ENCODE measurements at places on chromosomes 3 and 15. TPM values are rescaled to one million over a fixed set of nuclear protein-coding genes. Genes with fewer than 3 reads are reported as not detected.

- no peak for DNase-seq
Measured at GRCh38 chr3:115139072-115139471, 8.0 kb downstream of the ZBTB20 start.

- DNase-seq, result no peak
Measured at GRCh38 chr3:43289401-43289800, 3.1 kb downstream of the SNRK start.

DNA sequence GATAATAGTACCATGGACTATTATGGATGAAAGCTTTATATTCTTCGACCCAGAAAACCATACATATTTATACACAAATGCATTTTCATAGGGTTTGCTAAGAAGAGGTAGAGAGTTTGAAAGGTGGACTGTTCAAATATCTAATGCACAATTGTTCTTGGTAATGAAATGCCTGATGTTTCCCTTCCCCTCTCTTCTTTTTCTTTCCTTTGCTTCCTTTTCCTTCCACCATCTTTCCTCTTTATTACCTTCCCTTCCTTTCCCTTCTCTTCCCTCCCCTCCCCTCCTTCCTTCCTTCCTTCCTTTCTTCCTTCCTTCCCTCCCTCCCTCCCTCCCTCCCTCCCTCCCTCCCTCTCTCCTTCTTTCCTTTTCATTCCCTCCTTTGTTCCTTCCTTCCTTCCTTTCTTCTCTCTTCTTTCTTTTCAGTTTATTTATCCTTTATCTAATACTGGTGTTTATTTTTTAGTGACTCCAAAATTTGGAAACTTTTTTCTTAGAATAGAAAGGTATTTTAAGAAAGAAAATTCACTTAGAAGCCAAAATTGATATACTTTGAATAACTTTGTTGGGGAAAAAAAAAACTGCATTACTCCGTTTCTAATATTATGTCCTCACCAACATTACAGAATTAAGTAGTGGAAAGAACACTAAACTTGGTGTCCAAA, 22.7 kb upstream of the PYDC2 start:
- no peak for DNase-seq

- no peak for DNase-seq
Measured at GRCh38 chr3:195291121-195291520, 20.2 kb upstream of the XXYLT1 start.

DNA sequence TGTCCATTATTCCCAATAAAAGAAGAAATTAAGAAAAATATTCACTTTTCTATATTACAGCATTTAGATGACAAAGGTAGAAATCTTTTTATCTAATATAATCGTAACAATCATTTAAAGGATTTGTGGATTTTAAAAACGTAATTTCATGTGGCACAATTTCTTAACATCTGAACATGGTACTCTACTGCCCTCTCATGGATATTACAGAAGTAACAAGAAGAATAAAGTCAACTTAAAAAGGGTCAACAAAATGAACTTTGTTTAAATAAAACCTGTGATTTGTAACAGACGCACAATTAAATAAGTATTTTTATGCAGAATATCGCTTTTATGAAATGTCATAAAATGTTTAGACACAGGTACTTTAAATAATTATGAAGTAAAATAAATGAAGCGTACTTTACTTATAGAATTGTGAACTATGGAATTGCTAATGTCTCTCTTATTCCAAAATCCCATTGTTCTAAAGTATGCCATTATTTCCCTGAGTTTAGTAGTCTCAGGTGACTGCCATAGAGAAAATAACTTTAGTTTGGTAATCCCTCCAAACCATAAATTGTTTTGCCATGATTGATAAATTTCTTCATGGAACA, 366.8 kb upstream of the ZNF385D start:
- DNase-seq, result no peak

DNA sequence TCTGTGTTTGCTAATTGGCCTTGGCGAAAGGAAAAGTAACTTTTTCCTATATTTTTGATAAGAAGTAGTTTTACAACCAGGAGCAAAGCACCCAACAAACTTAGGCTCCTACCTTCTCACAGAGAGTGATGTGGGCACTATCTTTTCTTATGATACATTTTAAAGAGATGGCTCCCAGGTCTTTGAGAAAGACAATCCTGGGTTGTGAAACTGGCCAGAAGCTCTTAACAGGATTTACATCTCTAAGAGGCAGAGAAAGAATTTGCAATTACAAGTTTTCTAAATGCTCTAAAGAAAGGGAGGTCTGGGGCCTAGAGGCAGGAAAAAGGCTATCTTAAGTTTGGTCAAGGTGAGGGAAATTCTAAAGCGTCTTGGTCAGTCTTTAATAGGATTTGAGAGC, 609.7 kb downstream of the VGLL3 start:
- no peak for DNase-seq

The STRA6 gene
- not detected for total RNA-seq

DNA sequence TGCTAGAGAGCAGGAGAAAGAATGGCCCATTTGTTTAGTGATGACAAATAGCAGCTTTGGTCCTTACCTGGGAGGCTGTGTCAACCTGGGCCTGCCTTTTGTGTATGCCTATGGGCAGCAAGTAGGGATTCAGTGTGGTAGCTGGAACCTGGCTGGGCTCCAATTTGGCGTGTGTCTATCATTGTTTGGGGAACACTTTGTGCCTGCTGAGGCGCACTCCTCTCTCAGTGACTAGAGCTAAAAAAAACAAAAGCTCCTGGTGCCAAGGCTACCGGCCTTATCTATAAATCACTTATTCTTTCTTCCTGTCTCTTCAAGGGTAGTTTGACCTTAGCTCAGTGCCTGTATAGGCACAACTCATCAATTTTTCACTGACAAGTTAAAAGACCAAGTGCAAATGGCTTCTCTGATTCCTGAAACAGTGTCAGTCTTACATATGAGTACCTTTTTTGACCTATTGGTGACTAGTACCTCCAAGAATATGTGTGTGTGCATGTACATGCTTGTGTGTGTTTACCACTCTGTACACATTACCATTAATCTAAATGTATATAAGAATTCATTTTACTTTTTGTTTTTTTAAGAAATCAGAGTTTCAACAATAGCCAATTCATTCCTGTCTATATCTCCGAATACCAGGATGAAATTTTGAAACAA, 54.6 kb downstream of the GMNC start:
- DNase-seq, result no peak

Data from mesenteric fat pad (tissue), 1 donor.